ENCODE measurements at places on chromosomes 2 and 18.

DNA sequence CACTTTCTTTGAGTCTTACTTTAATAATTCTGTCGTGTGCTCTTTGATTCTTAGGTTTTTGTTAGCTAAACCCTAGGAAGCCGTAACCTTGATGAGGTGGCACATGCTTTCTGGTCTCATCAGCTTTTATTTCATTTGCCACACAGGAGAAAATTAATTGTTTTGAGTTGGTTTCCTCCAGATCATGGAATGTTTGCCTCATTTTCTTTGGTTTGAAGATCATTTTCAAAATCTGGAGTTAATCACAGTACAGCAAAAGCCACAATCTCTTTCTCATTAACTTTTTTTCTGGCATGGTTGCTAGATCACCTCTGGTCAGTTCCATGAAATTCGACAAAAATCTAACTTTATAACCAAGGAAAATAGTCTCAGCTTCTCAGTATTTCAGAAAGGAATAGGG, 182.9 kb downstream of the MYO1B start:
- DNase-seq: peak; percentile 11

- no peak for DNase-seq
These were observed 98.5 kb upstream of the ATL2 start for GRCh38 chr2:38475567-38475881.

DNA sequence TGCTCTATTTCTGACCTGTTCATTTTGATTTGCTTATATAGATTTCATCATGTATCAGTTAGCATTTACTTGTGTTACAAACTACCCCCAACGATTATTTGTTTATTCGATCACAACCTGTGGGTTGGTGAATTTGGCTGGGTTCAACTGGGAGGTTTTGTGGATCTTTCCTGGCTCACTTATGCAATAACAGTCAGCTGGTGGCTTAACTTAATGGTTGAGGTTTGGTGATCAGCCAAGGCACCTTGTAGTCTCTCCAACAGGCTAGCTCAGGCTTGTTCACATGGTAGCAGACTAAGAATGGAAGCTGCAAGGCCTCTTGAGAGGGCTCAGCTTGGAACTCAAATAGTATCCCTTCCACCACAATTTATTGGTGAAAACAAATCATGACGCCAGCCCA, 5.4 kb upstream of the PUM2 start:
- peak; percentile 88 for DNase-seq

- no peak for DNase-seq
These were observed 2.2 kb upstream of the ZNF407 start for GRCh38 chr18:74595431-74595830.

GRCh38 chr18:44450226-44450625, 230.5 kb upstream of the SETBP1 start:
- DNase-seq: no peak

DNA sequence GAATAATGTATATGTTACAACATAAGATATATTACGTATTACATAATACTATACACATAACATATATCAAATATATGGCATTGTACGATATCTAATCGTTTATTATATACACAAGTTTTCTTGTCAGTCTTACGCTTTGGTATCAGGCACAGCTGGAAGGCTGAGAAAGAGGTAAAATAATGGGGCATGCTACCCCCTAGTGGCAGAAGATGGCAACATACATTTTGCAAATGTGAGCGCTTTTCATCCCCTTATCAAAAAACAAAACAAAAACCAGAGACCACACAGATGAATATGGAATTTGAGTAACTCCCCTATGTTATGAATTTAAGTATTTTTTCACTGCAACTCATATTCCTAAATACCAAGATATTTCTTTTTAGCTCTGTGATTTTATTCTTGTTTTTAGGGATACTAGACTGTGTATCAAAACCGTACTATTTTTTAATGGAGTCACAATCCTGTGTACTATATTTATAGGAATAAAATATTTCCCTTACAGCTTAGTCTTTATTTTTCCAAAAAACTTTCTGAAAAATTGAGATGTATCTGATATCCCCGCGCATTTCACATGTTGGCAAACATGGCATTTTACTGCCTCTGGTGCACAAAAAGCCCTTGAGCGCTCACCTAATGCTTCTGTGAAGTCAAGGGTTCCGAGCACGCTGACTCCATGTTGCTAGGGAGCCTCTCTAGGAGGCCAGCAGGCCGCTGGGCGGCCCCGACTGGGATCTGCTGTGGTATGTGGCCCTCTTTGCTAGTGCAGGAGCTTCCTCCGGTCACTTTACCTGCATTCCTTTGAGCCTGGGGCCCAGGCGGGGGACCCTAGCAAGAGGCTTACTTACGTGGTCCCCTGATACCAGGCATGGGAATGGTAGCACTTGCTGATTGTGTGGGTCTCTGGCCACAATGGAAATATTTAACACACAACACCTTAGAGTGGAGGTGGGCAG, 62.5 kb downstream of the SLC4A3 start:
- DNase-seq: peak; percentile 72

- DNase-seq: no peak
These were observed 231.7 kb downstream of the ZNF516 start for GRCh38 chr18:76263046-76264005.

DNA sequence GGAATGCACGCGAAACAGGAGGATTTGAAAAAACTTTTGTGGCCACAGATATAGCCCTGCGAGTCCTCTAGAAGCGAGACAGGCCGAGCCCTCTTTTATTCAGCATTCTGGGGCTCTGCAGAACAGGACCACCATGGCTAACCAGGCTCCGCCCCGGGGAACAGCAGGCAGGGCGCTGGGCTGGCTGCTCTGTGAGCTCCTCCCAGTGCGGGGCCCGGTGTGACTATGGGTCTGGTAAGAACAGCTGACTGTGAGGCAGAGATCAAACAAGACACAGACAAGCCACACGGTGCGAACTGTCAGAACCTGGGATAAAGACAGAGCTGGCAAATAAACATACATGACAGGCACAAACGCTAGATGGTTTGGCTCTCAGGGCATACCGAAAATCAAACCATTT, 15.5 kb downstream of the PXDN start:
- peak; percentile 51 for DNase-seq

GRCh38 chr2:24793761-24794435, 673 bp downstream of the CENPO start:
- DNase-seq: peak; percentile 35

DNA sequence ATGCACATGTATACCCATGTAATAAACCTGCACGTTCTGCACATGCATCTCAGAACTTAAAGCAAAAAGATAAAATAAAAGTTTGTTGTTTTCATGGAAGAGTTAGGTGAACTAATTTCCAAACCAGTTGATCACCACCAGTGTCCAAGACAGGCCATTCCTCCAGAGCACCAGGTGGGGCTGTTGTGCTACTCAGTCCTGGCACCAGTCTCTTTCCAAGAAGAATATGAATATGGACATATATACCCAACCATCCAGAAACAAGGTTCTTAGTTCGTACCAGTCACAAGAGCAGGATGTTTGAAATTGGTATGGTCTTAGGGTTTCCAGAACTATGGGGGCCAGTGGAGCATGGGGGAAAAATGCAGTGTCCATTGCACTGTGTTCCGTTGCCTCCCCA, 17.2 kb upstream of the TNP1 start:
- DNase-seq: no peak

GRCh38 chr2:18829251-18829902, 240.0 kb upstream of the NT5C1B start:
- DNase-seq: peak; percentile 69

- peak; percentile 78 for DNase-seq
These were observed 74.8 kb upstream of the COL5A2 start for GRCh38 chr2:189254268-189254883.

- DNase-seq: no peak
These were observed 7.8 kb downstream of the SLC66A2 start for GRCh38 chr18:79943608-79944125.

DNA sequence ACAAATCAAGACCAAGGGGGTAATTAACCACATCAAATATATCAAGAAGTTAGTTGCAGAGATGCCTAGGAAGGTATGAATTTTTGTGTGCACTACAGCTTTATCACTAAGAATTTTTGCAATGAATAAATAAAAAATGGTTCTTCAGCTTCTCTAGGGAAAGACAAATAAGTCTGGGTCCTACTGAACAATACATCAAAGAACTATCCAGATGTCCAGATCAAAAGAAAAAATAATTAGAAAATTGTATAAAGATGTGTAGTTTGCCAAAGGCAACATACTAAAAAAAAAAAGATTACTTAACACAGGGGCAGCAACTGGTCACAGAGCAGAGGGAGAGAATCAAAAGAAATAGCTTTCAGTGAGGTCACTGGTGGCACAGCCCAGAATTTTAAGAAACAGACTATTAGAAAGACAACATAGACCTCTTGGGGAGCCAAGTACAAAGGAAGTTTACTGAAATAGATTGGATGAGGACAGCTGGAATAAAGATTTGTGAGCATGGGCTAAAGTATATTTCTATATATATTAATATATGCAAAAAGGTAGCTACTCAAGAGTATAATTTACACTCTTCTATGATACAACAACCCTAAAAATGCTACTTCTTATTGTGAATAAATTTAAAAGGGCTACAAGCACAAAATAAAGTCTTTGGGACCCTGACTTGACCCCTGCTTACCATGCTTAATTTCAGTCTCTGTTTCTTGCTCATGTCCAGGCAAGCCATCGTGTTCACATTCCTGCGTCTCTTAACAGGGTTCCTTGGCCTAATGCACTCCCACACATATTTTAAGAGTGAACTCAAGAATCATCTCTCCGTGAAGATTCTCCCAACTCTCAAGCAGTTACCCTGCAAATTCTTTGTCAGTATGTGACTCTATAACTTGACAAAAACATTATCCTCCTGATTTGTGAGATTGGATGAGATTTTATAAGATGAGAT, 99.0 kb upstream of the GRB14 start:
- DNase-seq: peak; percentile 66

DNA sequence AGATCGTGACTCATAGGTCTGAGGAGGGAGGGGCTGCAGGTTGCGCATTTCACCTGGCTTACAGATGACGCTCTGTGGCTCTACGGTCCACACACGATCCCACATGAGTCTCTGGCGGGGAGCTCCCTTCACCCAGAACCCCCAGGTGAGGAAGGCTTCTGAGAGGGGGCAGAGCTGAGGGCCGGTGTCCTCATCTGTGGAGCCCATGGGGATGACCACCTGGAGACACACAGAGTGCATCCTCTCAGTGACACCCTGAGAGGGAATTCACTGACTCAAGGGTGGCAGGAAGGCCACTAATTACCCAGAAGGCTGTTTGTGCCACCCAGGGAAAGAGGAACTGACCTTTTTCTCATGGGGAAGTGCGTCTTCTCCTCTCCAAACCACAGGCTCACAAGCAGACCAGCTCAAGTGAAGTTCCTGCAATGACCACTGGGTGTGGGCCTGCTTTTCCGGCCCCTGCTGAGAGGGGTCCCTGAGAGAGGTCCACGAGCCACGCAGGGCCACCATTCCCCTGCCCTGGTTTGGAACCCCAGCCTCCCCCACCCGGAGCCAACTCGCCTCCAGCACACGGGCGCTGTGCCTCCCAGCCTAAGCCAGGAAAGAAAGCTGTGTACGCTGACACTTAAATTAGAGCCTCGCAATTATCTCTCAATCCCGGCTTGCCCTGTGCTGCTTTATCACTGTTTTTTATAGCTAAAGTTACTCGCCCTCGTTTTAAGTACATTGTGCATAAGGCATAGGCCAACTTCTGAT, 114.1 kb downstream of the BCL11A start:
- DNase-seq: no peak
